ENCODE measurements at places on chromosomes 12 and 14. TPM values are rescaled to one million over a fixed set of nuclear protein-coding genes. Genes with fewer than 3 reads are reported as not detected.

DNA sequence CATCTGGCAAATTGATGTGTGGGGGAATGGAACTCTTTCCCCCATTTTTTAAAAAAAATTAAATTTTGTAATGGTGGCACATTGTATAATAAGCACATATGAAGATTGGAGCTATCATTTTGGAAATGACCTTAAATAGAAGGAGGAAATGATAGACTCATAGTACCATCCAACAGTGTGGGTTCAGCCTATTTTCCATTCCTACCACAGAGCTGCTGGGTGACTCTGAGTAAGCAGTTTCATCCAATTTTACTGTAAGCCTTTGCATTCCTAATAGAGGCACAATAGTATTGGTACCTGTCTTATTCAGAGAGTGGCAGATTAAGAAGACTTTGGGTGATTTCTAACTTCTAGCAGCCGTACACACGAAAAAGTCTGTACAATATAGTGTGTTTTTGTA, 304.5 kb downstream of the RAD51B start:
- DNase-seq = no peak
- H3K36me3 ChIP-seq = no peaks in the 10 kb centered on the region
- H3K4me3 ChIP-seq = no peak overlapping the region
- no peaks in the 10 kb centered on the region for H3K27me3 ChIP-seq
- H3K27ac ChIP-seq = no peak overlapping the region

GRCh38 chr14:37596790-37597472, 1.5 kb downstream of the TTC6 start:
- no peak for DNase-seq
- H3K27ac ChIP-seq = no peak overlapping the region
- no peaks in the 10 kb centered on the region for H3K4me1 ChIP-seq
- H3K4me3 ChIP-seq = no peak overlapping the region
- no peaks in the 10 kb centered on the region for H3K36me3 ChIP-seq

Gene LHX5
- total RNA-seq = not detected

DNA sequence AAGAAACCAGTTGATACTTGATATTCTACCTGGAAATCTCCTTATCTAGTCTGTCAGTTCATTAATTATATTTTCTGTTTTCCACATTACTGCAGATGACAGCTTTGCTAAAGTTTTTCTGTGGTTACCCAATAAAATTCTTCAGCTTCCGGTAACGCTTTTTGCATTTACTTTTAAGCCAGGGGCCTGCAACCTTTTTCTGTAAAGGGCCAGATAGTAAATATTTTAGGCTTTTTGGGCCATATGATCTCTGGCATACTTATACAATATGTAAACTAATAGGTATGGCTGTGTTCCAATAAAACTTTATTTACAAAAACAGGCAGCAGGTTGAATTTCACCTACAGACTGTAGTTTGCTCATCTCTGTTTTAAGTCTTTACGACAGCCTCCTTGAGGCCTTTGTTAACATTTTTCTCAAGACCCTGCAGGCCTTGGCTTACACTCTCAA, 48.3 kb downstream of the SPATS2 start:
- peaks cover 51% of the 10 kb centered on the region for H3K4me1 ChIP-seq
- peaks cover 6% of the 10 kb centered on the region for H3K36me3 ChIP-seq
- no peak overlapping the region for H3K4me3 ChIP-seq
- no peaks in the 10 kb centered on the region for H3K27me3 ChIP-seq
- H3K27ac ChIP-seq = peak overlapping the region; percentile 28

DNA sequence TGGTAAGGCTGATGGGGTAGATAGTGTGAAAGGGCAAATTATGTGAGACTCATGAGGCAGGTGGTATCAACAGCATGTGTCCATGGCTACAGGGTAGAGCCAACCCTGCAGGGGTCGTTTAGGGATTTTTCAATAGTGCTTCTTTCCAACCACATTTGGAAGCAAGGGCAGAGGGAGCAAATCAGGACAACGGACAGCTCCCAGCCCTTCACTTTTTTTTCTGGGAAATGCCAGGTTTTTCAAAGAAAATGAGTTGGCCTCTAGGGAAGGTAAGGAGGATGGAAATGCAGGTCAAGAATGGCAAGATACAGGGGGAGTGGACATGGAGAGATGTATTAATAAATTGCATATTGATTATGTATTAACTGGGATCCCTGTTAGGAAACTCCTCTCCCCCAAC, 4.9 kb upstream of the CMA1 start:
- peak; percentile 41 for DNase-seq
- H3K27ac ChIP-seq = no peak overlapping the region
- H3K27me3 ChIP-seq = no peaks in the 10 kb centered on the region

DNA sequence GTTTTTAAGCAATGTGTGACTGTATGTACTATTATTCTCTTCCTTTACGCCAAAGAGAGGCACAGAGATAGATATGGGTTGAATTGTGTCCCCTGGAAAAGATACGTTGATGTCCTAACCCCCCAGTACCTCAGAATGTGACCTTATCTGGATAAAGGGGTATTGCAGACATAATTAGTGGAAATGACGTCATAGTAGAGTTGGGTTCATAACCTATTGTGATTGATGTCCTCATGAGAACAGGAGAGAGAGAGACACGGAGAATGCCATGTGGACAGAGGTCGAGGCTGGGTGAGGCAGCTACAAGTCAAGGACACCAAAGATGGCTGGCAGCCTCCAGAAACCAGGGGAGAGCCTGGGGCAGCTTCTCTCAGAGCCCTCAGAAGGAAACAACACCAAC, 376.3 kb downstream of the FUT8 start:
- no peaks in the 10 kb centered on the region for H3K4me1 ChIP-seq
- no peak overlapping the region for H3K4me3 ChIP-seq

- DNase-seq = no peak
- no peaks in the 10 kb centered on the region for H3K27me3 ChIP-seq
- no peaks in the 10 kb centered on the region for H3K4me1 ChIP-seq
- H3K4me3 ChIP-seq = no peak overlapping the region
Measured at GRCh38 chr12:52519387-52519703, 849 bp downstream of the KRT5 start.

- no peak overlapping the region for H3K27ac ChIP-seq
- peak overlapping the region; percentile 72 for H3K4me3 ChIP-seq
- peaks cover 22% of the 10 kb centered on the region for H3K4me1 ChIP-seq
- no peak for DNase-seq
- H3K36me3 ChIP-seq = no peaks in the 10 kb centered on the region
Measured at GRCh38 chr14:58637040-58637390, 747 bp upstream of the DACT1 start.

GRCh38 chr14:90704738-90705392, 111.4 kb downstream of the TTC7B start:
- H3K27me3 ChIP-seq = no peaks in the 10 kb centered on the region
- no peaks in the 10 kb centered on the region for H3K4me1 ChIP-seq
- DNase-seq = no peak

All from Karpas-422 (cell line).